Left ventricle myocardium inferior (tissue), 1 donor: ENCODE measurements at places on chromosomes 4 and X. TPM values are rescaled to one million over a fixed set of nuclear protein-coding genes. Genes with fewer than 3 reads are reported as not detected.

- no peak for DNase-seq
These were observed 1.6 kb downstream of the RPL10 start for GRCh38 chrX:154399527-154400368.

DNA sequence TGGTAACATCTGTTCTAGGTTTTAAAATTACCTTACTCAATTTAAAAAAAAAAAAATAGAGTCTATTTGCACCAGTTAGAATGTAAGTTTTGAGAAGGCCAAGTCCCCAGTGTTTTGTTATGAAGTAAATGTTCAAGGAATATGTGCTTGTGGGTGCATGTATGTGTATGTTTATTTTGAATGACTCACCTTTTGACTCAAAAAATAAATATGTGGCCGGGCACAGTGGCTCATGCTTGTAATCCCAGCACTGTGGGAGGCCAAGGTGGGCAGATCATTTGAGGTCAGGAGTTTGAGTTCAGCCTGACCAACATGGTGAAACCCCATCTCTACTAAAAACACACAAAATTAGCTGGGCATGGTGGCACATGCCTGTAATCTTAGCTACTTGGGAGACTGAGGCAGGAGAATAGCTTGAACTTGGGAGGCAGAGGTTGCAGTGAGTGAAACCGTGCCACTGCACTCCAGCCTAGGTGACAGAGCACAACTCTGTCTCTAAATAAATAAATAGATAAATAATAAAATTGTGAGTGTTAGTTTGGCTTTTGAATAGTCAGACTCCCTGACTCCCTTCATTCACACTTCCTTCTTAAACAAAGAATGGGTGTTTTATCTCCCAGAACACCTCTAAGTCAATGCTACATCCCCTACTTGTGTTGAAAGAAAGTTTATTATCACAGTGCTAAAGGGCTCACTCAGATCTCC is 511.3 kb upstream of the PCDH7 start:
- no peak for DNase-seq

DNA sequence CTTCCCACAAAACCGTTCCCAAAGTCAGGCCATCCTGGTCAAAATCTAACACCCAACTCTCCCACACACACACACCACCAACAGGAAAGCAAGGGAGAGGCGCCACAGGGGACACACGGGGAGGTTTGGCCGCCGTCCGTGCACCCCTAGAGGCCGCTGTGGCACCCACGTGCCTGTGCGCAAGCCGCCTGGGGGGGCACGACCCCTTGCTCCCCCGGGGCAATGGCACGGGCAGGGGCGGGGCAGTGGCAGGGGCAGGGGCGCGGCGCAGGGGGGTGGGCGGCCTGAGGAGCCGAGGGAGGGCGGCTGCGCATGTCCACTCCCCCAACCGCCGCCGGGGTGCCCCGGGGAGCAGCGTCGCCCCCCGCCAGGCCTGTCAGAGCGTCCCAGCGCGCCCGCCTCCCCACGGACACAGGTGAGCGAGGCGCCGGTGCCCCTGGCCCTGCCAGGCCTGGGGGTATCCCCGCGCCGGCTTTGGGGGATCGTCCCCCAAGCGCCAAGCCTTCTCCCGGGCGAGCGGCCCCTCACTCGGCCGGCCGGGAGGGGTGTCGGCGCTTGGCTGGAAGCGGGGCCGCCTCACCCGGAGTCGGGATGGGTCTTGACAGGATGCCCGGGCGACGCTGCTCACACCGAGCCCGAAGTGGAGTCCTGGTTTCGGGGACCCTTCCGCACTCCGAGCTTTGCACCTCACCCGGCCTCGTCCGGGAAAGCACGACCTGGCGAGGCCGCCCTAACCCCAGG is at the start of gene ERAS:
Gene ERAS (plus strand): TSS at position 379 of the 741 bp plus-strand sequence. CDS start 2,611 bp downstream, outside the sequence.
- DNase-seq = no peak

DNA sequence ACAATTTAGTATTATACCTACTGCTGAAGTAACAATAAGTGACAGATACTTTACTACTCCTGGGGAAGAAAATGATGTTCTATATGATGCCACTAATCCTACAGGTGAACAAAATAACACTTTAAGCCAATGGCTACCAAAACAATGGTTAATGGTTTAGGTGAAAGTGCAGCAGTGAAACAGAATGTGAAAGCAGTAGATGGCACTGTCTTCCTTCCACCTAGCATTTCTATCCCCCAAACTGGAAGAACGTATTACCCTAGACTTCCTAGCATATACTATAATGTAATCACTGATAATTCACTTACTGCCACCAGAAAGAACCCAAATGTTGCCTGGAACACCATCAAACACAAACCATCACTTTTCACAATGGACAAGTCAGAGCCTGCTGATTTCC is 18.9 kb upstream of the CABS1 start:
- no peak for DNase-seq

- no peak for DNase-seq
These were observed 64.4 kb upstream of the STK26 start for GRCh38 chrX:131958724-131959123.

The CC2D2A gene
- 9.6 TPM for total RNA-seq

The ASB12 gene
- 4.3 TPM for total RNA-seq

GRCh38 chrX:130502016-130502570 is 100.3 kb downstream of the RBMX2 start:
- DNase-seq = no peak

GRCh38 chr4:93184053-93184452 is 644.5 kb upstream of the ATOH1 start:
- DNase-seq = no peak

DNA sequence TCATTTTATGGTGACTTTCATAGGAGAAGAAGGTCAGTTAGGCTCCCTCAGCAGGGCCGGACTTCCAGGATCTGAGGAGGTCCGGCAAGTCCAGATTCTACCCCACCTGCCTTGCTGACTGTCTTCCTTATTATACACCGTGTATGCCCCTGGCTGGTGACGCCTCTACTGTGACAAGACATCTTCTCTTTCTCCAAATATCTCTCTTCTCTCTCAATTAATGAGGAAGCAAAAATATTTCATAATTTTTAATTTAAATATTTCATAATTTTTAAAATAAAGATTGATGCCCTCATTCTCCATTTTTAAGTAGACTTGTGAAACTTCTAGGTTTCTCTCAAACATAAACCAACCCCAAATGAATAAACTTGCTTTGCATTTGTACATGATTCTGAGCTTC is 202.5 kb downstream of the NSUN7 start:
- DNase-seq = no peak

DNA sequence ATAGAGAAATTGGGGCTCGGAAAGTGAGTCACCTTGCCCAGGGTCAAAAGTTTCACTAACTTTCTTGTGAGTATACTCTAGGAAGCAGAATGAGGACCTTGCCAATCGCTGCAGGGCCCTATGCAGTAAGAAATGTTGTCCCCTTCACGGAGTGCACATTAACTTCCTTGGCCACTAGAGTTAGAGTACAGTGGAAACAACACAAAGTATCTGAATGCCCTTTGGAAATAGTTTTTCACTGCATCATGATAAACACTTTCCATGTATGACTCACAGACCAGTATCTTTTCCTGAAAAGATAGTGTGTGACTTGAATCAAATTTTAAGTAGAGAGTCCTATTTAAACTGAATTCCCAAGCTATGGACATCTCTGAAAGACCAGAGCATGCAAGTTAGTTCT is 45.5 kb upstream of the STK26 start:
- no peak for DNase-seq
